CD4-positive, alpha-beta T cell (primary cell): ENCODE measurements at places on chromosomes 3 and 15.

DNA sequence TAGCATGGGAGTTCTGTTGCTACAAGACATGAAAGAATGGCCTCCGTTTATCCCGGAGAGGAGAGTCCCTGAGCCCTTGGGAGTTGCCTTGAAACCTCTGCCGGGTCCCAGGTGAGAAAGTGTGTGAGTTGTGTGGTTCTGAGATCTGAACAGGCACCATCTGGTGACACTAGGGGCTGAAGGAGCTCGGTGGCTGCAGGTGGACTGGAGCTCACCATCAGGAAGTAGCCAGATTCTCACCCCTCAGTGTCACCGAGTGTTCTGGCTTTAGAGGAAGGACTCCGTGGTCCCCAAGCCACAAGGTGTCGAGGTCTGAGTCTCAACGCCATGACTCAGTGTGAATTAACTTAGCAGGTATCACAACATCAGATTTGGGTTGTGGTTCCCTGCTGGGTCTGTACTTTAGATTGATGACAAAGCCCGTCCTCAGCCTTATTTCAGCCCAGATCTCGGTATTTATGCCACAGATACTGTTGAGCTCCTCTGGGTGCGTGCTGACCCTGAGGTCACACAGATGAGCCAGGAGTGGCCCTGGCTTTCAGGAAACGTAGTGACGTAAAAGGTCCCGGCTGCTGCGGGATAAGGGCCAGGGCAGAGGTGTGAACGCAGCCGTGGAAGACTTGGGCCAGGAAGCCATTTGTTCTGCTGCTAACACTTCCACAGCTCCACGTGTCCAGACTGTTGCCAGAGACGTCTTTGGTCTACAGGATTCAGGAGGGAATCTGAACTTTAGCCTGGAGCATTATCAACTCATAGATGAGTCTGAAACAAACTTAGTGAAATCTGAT is 54.4 kb downstream of the PGPEP1L start:
- no peak for DNase-seq

DNA sequence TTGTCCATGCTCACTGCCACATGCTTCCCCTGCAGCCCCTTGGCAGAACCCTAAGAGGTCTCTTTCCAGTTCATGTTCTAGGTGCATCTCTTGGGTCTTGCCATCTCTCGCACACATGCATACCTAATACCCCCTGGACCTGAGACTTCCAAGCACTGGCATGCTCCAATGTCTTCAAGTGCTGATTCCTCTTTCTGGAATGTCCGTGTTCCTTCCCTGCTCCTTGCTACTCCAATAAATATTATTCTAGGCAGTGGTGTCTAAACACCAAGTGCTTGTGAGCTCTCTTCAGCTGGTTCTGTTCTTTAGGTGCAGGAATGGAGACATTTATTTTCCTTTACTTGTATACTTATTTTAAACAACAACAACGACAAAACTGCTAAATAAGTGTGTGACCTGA is 370.1 kb downstream of the LPP start:
- no peak for DNase-seq

DNA sequence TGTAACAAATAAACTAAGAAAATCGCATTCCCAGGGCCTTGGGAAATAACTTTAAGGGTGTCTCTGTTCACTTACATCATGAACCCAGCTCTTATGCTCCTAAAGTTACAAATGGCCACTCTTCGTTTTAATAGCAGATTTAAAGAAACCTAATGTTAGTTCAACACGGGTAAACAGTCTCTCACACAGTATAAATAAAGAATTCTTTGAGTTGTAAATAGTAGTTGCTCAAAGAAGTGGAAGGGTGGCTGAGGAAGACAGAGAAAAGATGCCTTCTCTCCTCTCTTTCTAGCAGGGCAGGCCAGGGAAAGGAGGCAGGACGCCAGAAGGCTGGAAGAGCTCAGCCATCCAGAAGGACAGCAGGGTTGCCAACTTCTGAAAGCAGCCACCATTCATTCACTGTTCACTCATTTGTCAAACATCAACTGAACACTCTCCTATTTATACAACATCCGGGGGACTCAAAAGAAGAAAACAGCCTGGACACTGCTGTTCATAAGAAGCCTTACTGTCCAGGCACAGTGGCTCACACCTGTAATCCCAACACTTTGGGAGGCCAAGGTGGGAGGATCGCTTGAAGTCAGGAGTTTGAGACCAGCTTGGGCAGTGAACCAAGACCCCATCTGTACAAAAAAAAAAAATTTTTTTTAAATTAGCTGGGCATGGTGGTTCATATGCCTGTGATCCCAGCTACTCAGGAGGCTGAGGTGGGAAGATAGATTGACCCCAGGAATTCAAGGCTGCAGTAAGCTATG is 47.3 kb downstream of the WWTR1 start:
- DNase-seq = no peak

DNA sequence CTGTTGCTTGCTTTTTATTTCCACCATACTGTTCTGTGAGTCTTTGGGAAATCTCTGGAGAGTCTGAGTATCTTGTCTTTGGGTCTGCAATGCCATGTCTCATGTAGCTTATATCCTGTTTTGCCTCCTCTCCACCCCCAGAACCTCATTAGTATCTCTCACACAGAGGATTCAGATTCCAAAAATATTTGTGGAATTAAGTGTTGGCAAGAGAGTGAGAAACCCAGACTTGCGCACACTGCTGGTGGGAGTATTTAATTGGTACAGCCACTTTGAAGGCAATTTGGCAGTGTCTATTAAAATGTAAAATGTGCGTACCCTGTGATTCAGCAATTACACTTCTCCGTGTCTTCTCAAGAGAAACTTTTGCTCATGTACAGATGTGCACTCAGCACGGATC is 68.6 kb downstream of the ZNF621 start:
- no peak for DNase-seq

DNA sequence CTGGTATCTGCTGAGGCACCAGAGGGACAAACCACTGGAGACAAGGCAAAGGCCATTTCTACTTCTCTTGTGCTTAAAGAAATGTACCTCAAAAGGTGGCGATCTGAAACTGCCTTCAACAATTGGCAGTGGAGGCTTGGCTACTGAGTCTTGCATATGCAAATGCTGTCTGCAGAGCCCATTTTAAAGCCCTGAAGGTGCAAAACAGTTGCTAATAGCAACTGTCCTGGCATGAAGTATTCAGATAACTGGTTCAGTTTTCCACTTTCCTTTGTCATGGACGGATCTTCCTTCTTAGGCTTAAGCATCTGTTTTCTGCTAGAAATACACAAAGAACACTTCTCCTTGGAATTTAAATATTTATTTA is 71.4 kb upstream of the PSMD6 start:
- no peak for DNase-seq

DNA sequence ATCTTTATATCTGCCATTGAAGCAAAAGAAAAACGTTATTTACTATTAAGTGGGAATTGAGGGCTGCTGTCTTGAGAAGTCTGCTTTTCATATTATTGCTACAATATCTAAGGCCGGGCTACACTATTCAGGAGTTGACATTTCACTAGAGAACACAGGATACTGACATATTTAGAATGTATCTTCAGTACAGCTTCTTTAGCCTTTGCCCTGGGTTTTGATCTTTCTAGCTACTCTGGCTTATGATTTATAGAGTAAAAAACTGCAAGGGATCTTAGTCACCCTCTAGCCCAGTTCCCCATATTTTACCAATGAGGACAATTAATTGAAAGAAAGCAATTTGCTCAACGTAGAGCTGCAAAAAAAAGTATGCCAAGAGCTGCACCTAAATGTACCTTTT is 307.4 kb upstream of the DPPA4 start:
- no peak for DNase-seq

GRCh38 chr3:148319161-148319915 is 378.4 kb upstream of the AGTR1 start:
- no peak for DNase-seq

DNA sequence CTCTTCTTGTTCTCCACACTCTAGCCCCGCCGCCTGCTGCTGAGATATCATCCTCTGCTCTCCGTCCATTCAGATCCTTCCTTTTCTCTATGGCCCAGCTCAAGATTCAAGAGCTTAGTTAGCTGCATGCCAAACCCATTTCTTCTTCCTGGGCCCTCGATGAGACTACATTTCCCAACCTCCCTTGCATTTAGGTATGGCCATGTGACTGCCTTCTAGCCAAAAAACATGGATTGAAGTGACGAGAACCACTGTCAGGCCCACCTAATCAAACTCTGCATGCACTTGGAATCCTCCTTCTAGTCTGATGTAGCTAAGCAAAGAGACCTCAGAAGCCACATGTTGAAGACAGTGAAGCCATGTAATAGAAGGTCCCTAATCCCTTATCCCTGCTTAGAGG is 308.2 kb downstream of the VPS13C start:
- no peak for DNase-seq

DNA sequence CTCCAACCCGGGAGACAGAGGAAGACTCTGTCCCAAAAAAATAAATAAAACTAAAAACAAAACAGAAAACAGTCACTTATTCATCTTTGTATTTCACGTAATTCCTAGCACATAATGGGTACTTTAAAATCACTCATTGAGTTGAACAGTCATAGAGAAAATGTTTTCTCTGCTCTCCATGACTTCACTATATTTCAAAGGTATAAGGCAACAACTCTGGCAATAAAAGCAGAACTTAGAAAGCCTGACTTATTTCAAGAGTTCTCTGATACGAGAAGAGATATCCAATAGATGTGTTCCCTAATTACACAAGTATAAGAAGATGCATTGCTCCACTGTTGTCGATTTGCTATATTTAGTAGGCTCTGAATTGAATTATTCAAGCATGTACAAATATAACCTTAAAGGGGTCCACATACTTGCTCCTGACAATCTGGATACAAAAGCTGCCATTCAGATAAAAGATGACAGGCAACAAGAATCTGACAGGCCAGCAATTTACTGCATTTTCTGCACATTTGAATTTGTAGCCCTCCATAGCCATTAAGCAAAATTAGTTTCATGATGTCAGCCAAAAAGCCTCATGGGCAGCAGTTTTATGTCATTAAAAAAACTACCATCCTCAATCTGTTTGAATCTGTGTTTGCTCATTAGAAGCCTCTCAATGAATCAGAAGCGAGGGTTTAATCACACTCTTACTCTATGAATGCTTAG is 47.9 kb downstream of the PEAK1 start:
- no peak for DNase-seq

- no peak for DNase-seq
These were observed 3.9 kb downstream of the THBS1 start for GRCh38 chr15:39584662-39585388.

DNA sequence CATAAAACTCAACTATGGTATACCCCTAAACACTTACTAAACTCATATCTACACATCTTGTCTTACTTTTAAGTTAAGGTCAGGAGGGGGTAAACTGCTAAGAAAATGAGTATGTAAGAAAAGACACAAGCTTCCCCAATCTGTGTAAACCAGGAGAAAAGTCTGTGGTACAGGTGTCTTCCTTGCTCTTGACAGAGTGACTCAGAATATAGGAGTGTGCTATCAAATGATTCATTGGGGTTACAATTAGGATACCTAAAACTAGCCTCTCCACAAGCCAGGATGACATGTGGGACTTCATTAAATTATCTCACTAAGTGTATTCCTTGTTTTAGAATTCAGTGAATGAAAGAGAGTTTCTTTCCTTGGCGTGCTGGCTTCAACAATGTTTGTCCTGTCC is 274.8 kb downstream of the BBX start:
- no peak for DNase-seq

GRCh38 chr15:94196531-94196930 is 34.8 kb upstream of the MCTP2 start:
- DNase-seq = no peak

- no peak for DNase-seq
These were observed 30.6 kb downstream of the CTSH start for GRCh38 chr15:78914027-78914764.

DNA sequence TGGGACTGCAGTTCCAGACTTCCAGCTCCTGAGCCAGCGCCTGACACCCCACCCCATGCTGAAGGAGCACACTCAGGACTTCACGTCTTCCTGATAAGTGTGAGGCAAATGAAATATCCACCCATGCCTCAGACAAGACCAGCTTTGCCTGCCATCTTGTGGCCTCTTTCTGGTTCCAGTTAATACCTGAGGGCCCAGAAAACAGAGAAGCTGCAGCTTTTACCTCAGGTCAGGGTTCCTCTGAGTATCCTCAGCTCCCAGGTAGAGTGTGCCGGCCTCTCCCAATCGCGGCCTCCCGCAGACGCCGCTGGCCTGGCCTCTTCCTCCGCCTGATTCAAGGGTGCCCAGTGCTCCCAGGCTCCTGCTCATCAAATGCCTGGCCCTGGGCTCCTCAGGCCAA is 5.1 kb upstream of the KLHL6 start:
- peak; percentile 54 for DNase-seq

DNA sequence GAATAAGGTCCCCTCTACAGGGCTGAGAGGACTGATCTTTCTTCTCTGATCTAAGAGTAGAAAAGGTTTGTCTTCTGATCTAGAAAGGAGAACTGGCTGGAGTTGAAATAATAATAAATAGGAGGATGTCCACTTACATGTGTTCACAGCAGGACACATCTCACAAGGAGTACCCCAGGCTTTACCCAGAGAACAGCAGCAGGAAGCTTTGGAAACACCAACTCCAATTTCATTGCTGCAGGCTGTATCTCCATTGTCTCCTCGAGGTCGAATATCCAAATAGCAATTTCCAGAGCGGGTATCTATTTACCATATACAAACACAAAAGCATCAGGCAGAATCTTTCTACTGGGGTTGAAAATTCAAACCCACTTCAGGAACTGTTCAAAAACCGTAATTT is 136.6 kb downstream of the DUT start:
- DNase-seq = no peak

- no peak for DNase-seq
These were observed 440.8 kb upstream of the GBE1 start for GRCh38 chr3:82202269-82202668.

DNA sequence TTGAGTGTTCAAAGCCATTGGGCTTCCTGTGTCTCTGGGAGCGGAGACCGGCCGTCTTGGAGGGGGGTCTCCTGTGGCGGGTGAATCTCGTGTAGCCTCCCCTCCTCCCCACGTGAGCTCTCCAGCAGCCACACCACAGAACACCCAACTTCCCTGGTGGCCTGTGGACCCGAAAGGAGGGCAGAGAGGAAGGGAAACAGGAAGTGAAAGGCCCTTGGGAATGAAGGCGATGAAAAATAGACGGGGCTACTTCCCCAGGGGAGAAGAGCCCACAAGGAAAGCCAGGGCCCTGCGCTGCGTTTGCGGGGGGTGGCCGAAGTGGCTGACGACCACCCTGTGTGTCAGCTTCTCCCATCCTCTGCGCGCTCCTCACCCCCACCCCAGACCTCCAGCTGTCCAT is 5.4 kb downstream of the ANKRD63 start:
- DNase-seq = no peak

- DNase-seq = no peak
These were observed 80.1 kb downstream of the ASB7 start for GRCh38 chr15:100682468-100682867.
